Lung (tissue), 17 donors: ENCODE measurements at places on chromosomes 3 and 15.

GRCh38 chr3:48885753-48886152 lies 12.9 kb downstream of the SLC25A20 start:
- no peak for DNase-seq

- no peak for DNase-seq
These were observed 62.5 kb downstream of the WHAMM start for GRCh38 chr15:82871832-82872484.

GRCh38 chr3:57227930-57228751 lies 612 bp downstream of the APPL1 start:
- peak; percentile 60 for DNase-seq

DNA sequence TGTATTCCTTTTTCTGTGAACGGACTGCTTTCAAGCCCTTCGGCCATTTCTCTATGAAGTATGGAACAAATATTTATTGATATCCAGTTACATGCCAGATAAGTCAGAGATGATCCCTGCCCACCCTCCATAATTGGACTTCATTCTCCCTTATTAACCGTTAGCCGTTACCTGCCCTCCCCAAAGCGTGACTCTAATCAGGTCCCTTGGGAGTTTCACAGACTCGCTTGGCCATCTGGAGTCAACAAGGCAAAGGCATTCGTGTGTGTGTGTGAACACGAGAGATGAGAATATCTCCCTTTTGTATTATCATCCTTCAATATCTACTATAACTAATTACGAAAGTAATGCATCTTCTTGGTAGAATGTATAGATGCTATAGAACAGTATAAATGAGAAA lies 314.5 kb downstream of the TLE3 start:
- DNase-seq: no peak

GRCh38 chr3:179732661-179733348 lies 80.0 kb downstream of the USP13 start:
- DNase-seq: no peak

GRCh38 chr3:29591579-29591978 lies 310.7 kb downstream of the RBMS3 start:
- DNase-seq: no peak

GRCh38 chr3:194137506-194138474 lies 1.8 kb downstream of the HES1 start:
- peak; percentile 53 for DNase-seq

- no peak for DNase-seq
These were observed 39.8 kb downstream of the CMTM7 start for GRCh38 chr3:32431481-32431880.

GRCh38 chr3:169104972-169105371 lies 558.5 kb downstream of the MECOM start:
- no peak for DNase-seq

DNA sequence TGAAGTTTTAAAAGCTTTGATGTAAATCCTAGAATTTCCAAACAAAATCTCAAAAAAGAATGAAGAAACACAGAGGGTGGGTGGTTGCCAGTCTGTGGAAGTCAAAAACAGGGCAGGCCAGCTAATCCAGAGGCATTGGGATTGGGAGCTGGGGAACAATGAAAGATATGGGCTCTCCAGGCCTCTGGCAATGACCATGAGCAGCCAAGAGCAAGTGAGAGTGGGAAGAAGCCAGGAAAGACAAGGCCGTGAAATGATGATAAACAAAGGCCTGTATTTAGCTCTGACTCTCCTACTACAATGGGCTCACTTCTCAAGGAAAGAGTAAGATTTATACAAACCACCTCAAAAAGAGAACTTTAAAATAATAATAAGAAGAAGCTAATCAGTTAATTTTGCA lies 248.5 kb downstream of the ZMAT3 start:
- DNase-seq: peak; percentile 50

- DNase-seq: peak; percentile 97
These were observed 95.0 kb downstream of the ATG7 start for GRCh38 chr3:11367143-11367693.

GRCh38 chr15:88391700-88392099 lies 75.5 kb downstream of the MRPL46 start:
- no peak for DNase-seq

DNA sequence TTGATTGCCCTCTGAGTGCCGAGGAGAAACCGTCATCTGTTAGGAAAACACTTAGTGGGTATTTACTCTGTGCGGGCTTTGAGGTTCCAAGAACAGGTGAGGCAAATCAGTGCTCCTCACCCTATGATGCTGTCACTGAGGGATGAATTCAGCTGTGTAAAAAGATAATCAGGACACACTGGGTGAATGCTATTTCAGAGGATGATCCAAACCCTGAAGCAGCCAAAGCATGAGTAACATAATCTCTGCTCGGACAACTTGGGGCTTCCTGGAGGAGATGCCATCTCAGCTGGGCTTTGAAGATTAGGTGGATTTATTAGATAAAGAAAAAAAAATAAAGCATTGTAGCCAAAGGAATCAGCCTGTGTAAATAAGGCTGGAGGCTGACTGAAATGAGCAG lies 10.5 kb upstream of the GADL1 start:
- DNase-seq: no peak

DNA sequence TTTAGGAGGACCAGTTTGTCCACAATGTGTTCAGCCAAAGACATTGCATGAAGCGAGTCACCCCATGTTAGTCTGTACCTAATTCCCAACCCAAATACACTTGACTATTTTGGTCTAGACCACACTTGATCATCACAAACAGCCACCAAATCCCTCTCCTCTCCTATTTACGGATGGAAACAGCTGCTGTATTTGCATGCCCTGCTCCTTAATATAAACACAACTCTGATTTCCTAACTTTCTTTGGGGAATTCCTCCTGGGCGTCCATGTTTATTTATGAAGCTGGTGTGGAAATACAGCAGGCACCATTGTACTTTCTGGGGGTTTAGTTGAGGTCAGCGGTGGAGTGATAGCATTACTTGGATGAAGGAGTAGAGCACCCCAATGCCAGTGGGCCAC lies 235.2 kb downstream of the TLE3 start:
- DNase-seq: peak; percentile 79

- no peak for DNase-seq
These were observed 205.7 kb downstream of the UACA start for GRCh38 chr15:70557521-70558258.

GRCh38 chr3:64093211-64093610 lies 69.9 kb upstream of the PSMD6 start:
- no peak for DNase-seq

- no peak for DNase-seq
These were observed 173.4 kb downstream of the WNT5A start for GRCh38 chr3:55313666-55314065.

DNA sequence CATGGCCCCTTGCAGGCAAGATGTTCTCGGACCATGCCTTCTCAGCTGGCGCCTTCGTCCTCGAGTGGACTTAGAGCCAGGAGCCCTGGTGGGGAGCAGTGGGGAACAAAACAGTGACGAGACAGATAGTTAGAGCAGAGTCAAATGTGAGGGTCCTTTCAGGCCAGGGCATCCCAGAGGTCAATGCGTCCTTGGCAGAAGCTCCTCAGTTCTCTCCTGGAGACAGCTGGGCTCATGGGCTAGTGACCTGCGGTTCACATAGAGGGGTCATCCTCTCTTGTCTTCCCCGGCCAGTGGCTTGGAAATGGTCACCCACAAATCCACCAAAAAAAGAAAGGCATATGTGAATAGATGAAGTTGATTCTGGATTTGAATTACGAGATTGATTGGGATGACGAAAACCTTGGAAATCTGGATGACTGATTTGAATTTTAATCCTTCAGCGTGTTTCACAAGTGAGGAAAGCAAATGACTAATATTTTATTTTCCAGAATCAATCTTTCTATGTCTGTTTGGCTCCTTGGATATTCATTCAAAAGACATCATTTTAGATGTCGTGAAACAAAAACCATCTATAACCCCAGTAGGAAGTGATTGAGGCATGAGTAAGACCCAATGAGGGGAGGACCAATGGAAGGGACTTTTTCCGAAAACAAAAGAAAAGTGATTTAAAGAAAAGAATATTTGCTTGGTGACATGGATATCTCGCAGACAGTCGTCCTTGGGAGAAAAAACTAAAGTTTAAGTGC lies 84.5 kb downstream of the ASB7 start:
- no peak for DNase-seq

GRCh38 chr15:71295603-71296314 lies 180.5 kb downstream of the THSD4 start:
- no peak for DNase-seq

DNA sequence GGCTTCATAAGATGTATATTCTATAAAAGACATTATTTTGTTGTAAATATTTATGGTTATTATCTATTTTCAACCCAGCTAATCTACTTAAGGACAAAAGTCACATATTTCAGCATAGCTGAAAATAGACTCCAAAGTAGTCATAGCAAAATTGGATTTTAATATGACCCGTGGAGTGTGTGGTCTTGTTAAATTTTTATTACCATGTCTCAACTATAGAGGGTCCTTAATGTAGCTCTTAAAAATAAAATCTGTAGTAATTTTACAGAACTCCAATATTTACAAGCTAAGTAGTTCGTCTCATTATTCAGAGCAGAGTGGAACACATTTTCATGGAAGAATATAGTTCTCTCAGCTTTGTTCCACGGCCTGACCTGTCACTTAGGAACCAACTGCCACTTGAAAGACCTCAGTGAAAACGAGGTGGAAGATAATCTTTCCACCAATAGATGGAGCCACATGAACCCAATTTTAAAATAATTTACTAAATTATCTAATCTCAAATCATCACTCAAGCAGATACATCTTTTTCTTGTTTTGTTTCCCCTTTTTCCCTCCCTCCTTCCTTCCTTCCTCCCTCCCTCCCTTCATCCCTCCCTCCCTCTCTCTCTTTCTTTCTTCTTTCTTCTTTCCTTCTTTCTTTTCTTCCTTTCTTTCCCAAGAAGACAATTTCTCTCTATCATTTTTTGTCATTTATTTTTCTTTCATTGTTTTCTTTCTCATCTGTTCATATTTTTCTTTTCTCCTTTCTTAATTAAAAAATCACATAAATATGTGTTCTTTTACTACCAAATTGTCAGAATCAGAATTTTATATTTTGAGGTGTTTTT lies 97.2 kb downstream of the CLDN1 start:
- DNase-seq: no peak

- no peak for DNase-seq
These were observed 21.8 kb upstream of the ANPEP start for GRCh38 chr15:89836267-89837133.

GRCh38 chr15:79006071-79006470 lies 61.2 kb upstream of the CTSH start:
- DNase-seq: no peak

GRCh38 chr3:71537211-71537611 lies 46.3 kb downstream of the FOXP1 start:
- DNase-seq: no peak

GRCh38 chr3:167493244-167493643 lies 19.4 kb upstream of the SERPINI2 start:
- DNase-seq: no peak

- DNase-seq: no peak
These were observed 109.3 kb upstream of the MRPS22 start for GRCh38 chr3:139234491-139234890.

DNA sequence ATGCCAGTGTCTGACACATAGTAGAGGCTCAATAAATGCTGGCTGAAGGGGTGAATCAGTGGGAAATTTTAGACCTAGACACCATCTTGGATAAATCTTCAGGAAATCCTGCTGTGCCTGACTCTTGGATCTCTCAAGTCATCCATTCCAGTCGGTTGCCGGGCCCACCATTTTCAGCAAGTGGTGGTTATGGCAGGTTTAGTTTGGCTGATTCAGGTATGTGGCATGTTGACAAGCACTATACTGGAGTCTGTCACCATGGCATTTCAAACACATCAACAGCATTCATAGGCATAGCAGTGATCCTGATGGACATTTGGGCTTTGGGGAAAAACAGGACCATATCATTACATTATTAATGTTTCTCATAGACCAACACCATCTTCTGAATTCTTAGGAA lies 25.7 kb upstream of the APH1B start:
- no peak for DNase-seq

DNA sequence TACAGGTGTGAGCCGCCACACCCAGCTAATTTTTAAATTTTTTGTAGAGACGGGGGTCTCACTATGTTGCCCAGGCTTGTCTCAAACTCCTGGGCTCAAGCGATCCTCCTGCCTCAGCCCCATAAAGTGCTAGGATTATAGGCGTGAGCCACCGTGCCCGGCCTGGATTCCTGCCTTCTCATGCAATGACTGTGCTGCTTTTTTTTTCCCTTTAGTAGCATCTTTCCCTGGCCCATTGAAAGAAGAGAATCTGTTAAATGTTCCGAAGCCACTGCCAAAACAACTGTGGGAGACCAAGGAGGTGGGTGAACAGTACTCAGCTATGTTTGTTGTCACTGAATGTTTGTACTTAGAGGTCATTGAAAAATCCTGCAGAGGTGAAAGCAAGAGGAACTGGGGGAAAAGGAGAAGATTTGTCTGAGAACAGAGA lies 88.0 kb downstream of the CRTC3 start:
- no peak for DNase-seq

- no peak for DNase-seq
These were observed 629.2 kb upstream of the ZNF385D start for GRCh38 chr3:22380253-22380652.

DNA sequence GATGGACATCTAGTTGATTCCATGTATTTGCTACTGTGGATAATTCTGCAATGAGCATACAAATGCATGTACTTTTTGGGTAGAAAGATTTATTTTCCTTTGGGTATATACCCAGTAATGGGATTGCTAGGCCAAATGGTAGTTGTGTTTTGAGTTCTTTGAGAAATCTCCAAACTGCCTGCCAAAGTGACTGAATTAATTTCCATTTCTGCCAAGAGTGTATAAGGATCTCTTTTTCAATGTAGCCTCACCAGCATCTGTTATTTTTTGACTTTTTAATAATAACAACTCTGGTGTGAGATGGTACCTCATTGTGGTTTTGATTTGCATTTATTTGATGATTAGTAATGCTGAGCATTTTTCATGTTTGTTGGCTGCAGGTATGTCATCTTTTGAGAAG lies 435.0 kb upstream of the CBLB start:
- DNase-seq: no peak

DNA sequence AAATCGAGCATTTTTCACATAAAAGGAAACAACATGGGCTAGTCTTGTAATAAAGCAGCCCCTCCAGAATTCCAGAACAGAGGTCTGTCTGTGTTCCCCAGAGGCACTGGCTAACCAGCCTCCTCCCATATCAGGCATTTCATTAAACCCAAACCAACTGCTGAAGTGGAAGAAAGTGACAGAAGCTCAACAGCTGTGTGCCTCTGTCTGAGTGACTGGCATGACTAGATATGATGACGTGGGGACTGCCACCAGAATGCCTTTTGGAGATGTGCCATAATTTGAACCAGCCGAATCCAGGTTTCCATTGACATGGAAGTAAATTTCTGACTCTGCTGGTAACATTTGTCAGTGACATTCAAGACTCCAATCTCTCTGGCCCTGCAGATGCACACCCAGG lies 8.7 kb downstream of the LIMD1 start:
- DNase-seq: no peak
